ENCODE measurements at places on chromosomes 1 and 21.

DNA sequence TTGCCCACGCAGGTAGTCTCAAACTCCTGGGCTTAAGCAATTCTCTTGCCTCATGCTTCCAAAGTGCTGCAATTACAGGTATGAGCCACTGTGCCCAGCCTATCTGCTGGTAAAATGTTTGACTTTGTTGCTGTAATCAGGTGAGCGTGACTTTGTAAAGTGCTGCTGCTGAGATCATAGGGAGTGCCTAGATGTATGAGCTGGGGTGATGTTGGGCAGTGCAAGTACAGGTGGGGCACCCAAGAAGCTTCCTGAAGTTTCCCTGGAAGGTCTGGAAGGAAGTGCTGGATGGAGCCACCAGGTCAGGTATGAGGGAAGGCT lies 43.1 kb downstream of the KIF21B start:
- DNase-seq = no peak

DNA sequence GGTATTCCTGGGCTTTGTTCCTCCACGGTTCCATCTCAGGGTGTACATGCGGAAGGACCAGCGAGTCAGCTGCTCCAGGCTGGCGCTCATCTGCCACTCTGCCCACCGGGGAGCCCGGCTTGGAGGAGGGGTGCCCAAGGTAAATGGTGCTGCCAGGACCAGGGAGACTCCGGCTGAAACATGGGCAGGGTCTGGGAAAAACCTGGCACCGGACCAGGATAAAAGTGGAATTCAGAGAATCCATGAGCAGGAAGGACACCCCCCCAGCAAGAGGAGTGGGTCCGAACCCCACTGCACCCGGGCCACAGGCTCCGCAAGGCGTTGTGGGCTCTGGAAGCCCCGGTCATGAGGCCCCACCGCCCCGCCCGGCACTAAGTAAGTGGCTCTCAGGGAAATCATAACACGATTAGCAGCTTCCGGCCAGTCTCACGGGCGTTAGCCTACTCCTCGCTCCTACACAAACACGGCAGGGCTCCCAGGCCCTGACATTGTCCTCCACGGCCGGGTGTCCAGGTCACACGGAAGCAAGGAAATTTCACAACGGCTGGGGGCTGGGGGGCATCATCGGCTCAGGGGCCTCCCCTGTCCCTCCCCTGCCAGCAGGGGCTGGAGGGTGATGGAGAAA lies 21.1 kb downstream of the MEGF6 start:
- no peak for DNase-seq

DNA sequence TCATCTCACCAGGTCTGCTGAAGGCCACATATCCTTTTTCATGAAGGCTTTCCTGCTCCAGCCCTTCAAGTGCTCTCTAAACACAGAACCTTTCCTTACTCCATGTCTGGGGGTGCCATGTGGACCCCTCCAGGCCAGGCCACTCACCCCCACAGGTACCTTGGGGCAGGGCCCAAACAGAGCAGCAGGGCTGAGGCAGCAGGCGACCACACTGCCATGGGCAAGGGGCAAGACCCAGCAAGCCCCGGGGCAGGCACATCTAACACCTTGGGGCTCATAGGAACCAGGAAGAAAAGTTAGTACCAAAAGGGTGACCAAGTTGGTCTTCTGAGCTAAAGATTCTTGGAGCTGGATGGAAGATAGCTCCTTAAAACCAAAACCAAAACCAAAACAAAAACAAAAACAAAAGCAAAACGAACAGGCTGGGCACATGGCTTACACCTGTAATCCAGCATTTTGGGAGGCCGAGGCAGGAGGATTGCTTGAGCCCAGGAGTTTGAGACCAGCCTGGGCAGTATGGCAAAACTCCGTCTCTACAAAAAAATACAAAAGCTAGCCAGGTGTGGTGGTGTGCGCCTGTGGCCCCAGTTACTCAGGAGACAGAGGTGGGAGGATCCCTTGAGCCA lies 63.7 kb downstream of the MRPL37 start:
- no peak for DNase-seq

GRCh38 chr1:200075938-200076546 lies 48.5 kb downstream of the NR5A2 start:
- DNase-seq = peak; percentile 18

GRCh38 chr1:25697435-25698217 lies 81.0 kb downstream of the MAN1C1 start:
- DNase-seq = no peak

Measured in left renal pelvis (tissue), 4 donors.